ENCODE measurements at places on chromosomes 2 and 18.

GRCh38 chr2:26540306-26540705 is 62.4 kb upstream of the OTOF start:
- no peak for DNase-seq

DNA sequence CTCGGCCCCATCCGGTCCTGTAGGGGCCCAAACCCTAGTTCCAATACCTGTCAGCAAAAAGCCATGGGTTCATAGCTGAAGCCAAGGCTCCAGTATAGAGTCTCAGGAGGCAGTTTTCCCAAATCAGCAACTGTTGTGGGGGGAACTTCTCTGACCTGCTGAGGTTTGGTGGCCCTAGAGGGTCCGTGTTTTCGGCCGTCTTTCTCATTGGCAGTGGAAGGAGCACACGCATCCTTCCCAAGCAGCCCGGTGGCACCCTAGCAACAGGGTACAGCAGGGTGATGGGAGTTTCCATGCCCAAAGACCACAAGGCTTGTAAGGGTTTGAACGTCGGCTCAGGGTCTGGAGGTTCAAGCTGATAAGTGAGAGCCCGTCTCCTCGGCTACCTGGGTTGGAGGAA is 6.6 kb downstream of the FOSL2 start:
- DNase-seq, result no peak

DNA sequence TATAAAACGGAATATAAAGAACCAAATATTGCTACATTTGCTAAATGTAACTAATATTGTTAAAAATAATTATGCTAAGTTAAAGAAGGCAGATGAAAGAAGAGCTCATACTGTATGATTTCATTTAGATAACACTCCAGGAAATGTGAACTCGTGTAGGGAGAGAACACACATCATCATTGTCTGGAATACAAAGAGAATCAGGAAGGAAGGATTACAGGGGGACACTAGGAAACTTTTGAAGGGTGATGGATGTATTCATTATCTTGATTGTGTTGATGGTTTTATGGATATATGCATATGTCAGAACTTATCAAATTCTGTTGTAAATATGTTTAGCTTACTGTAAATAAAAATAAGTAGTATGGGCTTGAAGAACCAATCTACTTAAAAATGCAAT is 104.1 kb upstream of the TRIB2 start:
- no peak for DNase-seq

DNA sequence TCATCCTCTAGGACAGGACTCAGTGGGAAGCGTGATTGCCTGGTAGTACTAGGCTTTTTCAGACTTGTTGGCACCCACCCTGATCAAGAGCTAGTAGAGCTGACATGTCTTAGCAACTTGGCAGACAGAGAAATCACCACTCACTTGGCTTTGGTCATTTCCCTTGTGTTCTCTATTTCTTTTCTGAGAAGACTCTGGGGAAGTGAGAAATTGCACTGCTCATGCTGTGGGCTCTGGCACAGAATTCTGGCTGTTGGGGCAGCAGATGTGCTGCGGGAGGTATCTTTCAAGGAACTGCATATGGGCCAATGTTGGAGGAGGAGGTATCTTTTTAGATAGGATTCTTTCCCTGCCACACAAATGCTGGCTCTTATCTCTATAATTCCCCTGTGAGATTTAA is 529.1 kb upstream of the MEX3C start:
- no peak for DNase-seq

- no peak for DNase-seq
Observed at GRCh38 chr2:381941-382727, 94.2 kb upstream of the ALKAL2 start.

- no peak for DNase-seq
Observed at GRCh38 chr2:153004627-153005026, 286.2 kb downstream of the ARL6IP6 start.

- DNase-seq, result no peak
Observed at GRCh38 chr18:79903071-79903635, 48.3 kb downstream of the SLC66A2 start.

DNA sequence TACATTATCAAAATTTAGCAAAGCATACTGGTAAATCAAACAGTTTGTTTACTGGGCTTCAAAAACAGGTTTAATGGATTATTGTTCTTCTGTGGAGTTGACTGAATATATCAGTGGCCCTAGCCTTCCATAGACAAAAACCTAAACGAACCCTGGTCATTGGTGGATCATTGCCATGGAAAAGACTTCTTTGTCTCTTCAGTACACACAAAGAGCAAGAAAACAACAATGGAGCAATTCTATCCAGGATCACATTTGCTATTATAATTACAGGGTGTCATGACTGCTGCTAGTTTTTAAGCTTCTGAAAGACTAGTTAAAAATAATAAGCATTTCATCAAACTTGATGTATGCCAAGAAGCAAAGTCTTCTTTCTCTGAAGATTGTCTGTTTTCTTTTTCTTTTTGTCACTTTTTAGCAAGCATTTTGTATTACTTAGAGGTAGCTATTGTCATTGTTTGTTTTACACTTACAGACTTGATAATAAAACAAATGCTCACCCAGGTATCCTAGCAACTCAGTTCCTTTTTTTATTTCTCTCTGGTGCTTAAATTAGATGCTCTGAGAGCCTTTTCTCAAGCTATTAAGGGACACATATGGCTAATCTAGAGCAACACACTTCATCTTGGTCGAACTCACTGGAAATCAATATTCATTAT is 1228.7 kb upstream of the DDX18 start:
- DNase-seq, result no peak

DNA sequence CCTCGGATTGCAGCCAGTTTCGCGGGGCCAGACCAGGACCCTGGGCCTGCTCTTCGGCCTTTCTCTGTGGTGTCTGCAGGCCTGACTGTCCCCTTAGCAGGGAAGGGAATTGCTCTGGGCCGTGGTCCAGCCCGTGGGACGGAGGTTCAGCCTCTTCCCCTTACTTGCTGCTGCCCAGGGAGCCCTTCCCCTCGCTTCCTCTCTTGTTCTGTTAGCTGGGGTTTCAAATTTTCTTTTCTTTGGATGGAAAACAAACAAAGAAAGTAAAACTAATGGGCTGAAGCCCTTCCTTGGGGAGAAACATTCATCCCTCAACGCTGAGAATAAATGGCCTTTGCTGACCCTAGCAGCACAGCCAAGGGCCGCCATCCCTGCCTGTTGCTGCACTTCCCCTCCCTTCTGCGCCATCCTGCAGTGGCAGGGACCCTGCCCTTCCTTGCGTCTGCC is 52.4 kb downstream of the ASAP2 start:
- DNase-seq, result no peak

- no peak for DNase-seq
Observed at GRCh38 chr18:48863432-48864065, 87.2 kb downstream of the SMAD7 start.

GRCh38 chr2:231613663-231614558 is 21.2 kb downstream of the TEX44 start:
- DNase-seq, result peak; percentile 72

DNA sequence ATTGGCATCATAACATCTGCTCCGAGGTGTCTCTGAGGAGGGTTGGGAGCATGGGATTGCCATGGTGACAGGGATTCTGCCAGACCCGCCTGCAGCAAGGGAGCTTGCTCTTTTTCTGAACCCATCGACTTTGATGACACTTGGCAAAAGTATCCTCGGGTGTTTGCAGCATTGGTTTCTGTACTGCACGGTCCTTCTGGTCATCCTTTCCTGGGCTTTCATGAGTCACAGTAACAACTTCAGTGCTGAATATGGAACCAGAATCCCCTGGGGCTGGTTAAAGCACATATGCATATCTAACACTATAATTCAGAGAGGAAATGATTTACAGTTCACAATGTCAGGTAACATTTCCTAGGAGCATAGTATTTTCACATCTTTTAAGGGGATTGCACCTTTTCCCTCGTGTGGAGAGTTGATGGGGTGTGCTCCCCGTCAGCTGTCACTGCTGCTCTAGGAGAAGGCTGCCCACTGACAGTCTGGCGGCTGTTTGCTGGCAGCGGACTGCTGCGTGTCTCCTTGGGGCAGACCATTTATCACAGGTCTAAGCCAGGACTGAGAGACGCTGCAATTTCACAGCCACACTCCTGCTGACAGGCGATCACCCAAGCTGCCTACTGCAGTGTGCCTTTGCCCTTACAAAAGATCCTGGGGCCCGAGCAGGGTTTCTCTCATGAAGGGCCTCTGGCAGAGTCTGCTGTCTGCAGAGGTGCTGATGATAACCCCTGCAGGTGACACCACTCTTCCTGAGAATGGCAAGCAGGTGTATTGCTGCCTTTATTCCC is 425.3 kb downstream of the THSD7B start:
- DNase-seq, result peak; percentile 18

DNA sequence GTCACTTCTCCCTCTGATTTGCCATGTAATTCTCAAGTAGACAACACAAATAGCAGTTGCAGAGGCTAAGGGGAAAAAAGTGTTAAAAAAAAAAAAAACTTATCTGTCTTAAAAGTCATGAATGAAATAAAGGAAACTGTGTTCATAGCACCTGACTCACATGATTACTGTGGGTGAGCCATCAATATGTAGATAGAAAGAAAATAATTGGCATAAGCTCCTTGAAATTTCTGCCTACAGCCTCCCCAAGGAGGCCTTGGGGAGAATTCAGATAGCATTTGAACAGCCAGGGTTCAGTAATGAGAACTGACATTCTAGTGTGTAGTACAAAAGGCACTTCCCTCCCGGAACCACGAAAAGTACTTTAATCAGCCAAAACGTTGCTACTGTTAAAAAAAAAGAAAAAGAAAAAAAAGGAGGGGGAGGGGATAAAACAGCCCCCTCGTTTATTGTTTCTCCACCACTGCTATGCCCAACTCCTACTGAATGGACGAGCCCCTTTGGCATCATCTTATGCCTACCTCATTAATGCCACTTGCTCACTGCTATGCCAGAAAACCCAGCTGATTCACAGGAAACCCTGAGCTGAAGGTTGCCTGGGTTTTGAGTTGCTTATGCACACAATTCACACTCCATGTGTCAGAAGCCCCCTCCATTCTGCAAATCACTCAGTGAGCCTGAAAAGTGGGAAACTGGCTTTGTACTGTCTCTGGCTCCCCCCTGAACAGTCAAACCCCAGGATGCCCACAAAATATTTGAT is 65.5 kb upstream of the KLF7 start:
- DNase-seq, result peak; percentile 31

Measured in AG10803 (cell line).